D341Med (cell line): ENCODE measurements at places on chromosomes 3 and 15.

DNA sequence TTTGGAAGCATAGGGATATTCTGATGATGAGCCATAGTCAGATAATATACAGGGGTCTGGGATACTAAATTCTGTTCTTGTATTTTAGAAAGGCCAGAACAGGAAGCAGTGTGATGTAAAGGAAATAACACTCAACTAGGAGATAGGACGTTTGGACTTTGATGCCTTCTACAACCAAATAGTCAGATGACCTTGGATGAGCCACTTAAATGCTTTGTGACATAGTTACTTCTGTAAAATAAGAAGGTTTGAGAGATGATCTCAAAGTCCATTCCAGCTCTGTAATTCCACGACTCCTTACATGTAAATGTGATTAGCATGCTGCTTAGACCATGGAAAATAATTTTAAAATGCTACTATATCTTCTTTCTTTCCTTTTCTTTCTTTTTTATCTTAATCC is 29.5 kb upstream of the CCDC54 start:
- DNase-seq = no peak

DNA sequence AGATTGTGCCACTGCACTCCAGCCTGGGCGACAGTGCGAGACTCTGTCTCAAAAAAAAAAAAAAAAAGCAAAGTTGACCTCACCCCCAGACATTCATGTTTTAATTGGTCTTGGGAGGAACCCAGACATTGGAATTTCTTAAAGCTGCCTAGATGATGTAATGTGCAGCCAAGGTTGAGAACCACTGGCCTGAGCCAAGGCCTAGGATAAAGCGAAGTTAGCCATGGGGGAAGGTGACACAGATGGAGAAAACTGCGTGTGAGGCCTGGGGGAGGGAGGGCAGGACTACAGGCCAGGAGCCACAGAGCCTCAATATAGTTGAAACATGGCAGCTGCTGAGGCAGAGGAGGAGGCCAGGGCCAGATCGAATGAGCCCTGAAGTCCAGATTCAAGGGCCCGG is 21.0 kb downstream of the GLB1 start:
- DNase-seq = no peak

GRCh38 chr3:189710620-189711402 is 79.6 kb downstream of the TP63 start:
- no peak for DNase-seq

GRCh38 chr15:70829371-70830166 is 24.4 kb downstream of the LARP6 start:
- DNase-seq = no peak

- no peak for DNase-seq
Measured at GRCh38 chr3:139917226-139917785, 17.7 kb upstream of the CLSTN2 start.

GRCh38 chr3:187713504-187713903 is 11.1 kb upstream of the RTP2 start:
- DNase-seq = no peak
